ENCODE measurements at places on chromosomes 1 and 21.
A peak's percentile ranks its signal among the peaks of the same experiment; 100 is the strongest.

- DNase-seq: no peak
These were observed 12.8 kb upstream of the RBP7 start for GRCh38 chr1:9984253-9984652.

DNA sequence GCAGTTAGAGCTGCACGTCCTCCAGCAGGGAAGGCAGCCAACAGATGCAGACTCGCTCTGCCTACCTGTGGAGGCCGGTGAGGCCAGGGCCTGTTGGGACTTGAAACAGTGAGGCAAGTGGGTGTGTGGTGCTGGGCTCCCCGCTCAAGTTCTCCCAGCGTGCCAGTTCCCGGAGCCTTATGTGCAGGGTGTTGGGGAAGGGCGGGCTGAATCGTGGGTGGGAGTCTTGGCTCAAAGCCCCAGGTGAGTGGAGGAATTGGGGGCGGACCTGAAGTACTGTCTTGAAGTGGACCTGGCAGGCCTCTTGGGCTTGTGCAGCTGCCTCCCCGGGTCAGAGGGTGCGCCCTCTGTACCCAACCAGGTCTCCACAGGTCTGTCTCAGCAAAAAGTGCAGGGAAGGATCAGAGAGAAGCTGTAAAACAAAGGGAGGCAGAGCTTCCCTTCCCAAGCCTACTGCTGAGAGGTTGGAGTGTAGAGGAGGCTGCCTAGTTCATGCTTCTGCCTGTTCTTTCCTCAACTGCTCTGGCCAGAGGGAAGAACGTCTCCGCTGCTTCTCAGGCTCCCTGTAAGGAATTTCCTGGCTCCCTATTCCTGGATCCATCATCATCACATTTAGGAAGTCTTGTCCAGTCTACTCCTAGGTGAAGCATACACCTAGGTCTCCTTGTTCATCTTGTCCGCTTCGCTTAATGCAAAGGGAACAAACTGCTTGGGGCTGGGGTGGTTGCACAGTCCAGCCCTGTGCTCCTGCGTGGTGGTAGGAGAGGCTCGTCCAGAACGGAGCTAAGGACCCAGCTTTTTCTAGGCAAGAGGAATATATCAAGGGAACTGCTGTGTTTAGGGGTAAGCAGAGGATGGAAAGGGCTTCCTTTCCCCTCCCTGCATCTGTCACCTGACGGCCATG lies 14.9 kb downstream of the UTP11 start:
- peak; percentile 59 for DNase-seq

- peak; percentile 69 for DNase-seq
These were observed 87.3 kb upstream of the TLR5 start for GRCh38 chr1:223230161-223230881.

GRCh38 chr1:9181176-9181906 lies 52.4 kb upstream of the GPR157 start:
- peak; percentile 90 for DNase-seq

DNA sequence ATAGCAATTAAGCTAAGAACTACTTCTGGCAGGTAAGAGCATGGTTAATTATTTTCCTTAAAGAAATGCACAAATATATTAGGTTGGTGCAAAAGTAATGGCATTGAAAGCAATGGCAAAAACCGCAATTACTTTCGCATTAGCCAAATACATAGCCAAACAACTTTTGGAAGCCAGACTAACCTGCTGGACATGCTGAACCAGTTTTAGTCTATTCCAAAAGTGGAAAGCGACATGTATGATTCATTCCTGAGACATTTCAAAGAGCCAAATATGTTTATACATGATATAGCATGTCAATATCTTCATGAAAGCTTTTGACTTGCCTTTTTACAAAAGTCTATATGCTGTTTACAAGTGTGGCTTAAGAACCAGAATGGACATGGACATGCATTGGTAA lies 23.4 kb upstream of the DR1 start:
- DNase-seq: no peak

GRCh38 chr1:27727126-27727525 lies 1.4 kb downstream of the FAM76A start:
- no peak for DNase-seq

DNA sequence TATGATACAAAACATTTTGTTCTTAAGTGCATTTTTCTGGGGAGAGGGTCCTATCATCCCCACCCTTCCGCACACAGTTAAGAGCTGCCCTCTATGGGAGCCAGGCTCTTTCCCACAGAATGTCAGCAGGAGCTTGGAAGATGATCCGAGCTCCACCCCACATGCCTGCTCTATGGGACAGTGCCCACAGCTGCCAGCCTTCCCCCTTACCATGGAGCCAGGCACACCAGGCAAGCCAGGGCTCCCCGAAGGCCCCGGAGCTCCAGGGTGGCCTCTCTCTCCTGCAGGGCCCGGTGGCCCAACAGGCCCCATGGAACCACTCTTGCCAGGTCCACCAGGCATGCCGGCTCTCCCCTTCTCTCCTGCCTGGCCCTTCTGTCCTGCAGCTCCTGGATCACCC lies 10.4 kb upstream of the PEF1 start:
- DNase-seq: no peak

DNA sequence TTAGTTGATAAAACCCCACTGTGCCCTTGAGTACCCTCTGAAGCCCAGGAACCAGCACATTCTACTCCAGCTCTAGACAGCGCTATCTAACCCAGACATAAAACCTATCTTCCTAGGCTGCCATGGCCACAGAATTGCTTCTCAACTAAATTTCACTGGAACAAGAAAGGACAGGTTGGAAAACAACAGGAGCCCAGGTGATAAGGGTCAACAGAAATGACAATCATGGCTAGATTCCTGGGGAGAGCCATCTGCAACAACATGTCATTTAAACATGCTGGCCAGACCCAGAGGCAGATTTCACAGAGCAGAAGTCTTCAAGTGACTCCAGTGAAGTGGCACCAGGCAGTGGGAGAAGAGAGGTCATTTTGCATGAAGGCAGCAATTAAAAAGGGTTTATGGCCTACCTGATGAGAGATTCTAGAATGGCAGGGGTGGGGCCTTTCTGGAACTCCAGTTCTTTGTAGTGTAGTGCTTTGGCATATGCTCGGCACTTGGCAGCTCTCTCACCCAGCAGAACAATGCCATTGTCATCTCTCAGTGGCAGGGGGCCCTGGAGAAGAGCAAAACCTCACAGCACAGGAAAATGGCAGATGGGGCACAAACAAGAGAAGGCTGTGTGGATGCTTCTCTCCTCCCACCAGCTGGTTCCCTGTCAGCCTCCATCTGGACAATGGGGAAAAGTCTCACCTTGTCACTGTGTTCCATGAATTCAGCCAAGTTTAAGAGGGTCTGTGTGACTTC lies 9.9 kb downstream of the ANGPTL7 start:
- no peak for DNase-seq

DNA sequence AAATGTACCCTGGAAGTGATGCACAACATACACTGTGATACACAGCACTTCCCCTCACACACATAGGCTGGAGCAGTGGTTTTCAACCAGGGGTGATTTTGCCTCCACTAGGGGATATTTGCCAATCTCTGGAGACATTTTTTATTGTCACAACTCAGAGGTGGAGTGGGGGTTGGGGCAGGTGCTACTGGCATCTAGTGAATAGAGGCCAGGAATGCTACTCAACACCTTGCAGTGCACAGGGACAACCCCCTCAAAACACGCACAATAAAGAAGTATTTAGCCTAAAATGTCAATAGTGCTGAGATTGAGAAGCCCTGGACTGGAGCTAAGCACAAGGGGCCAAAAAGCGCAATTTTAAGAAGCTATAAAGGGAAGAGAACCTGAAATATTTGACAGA lies 54.1 kb downstream of the DNAJC6 start:
- no peak for DNase-seq

- no peak for DNase-seq
These were observed 456.6 kb downstream of the RPS6KC1 start for GRCh38 chr1:213507472-213508223.

GRCh38 chr1:220784751-220785150 lies 2.0 kb upstream of the MTARC1 start:
- DNase-seq: no peak

GRCh38 chr1:157005965-157006364 lies 39.6 kb downstream of the ARHGEF11 start:
- no peak for DNase-seq

GRCh38 chr1:16144325-16145029 lies 11.4 kb downstream of the EPHA2 start:
- DNase-seq: no peak

GRCh38 chr1:230702934-230703678 lies 10.8 kb downstream of the AGT start:
- no peak for DNase-seq

DNA sequence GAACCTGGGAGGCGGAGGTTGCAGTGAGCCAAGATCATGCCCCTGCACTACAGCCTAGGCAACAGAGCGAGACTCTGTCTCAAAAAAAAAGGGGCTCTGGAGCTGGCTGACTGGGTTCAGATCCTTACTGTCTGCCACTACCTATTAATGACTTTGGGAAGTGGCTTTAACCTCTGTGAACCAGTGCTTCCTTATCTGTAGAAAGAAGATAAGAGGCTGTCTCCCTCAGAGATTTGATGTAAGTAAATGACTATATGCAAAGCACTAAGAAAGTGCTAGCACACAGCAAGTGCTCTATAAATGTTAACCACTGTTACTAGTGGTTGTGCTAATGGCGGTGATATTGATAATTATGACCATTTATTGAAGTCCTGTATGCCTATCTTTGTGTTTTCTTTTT lies 94.6 kb downstream of the VPS13D start:
- DNase-seq: no peak

DNA sequence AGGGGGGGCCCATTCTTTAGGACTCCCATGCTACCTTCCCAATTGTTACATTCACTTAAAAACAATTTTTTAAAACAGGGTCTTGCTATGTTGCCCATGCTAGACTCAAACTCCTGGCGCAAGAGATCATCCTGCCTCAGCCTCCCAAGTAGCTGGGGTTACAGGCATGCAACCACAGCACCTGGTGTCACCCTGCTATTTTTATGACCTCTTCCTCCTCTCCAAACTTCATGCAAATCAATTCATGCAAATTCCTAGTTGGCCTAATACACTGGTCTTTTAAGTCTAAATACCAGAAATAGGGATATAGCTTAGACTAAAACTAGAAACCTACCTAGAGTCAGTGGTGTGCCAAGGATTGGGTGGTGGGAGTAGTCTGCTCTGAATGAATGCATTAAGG lies 30.1 kb downstream of the CDKN2C start:
- DNase-seq: no peak

DNA sequence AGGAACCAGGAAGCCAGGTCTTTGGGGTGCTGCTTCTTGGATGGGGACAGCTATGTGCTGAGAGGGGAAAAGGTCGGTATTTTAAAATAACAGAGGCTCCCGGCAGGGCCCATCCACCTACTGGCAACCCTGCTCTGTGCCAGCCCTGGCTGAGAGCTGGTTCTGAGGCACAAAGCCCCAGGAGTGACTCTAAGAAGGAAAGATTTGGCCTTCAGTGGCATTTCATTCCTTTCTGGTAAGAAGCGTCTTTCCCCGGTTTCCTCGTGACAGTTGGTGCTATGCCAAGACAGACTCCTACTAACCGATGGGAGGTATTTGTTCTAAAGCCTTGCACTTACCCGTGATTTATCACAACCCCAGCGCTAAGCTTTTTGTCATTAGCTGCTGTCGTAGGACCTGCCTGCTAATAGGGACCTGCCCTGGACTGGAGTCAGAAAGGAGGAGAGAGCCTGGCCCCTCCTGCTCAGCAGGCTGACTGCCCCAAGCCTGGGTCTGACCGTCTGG lies 123.1 kb upstream of the ADAR start:
- DNase-seq: no peak

GRCh38 chr1:244732851-244733450 lies 80.0 kb downstream of the DESI2 start:
- no peak for DNase-seq

DNA sequence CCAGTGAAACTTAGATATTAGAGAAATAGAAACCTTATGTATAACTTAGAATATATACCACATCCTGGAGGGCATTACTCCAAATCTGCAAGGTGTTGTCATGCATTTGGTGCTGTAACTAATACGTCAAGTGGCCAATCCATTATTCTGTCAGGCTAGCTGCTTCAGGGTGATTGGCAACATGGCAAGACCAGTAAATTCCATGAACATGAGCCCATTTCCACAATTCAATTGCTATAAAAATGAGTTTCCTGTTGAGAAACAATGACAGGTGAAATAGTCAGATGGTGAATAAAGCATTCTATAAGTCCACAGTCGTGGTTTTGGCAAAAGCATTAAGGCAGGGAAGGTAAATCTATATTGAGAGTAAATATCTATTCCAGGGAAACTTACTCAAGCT lies 566.0 kb downstream of the ADGRL2 start:
- DNase-seq: no peak

DNA sequence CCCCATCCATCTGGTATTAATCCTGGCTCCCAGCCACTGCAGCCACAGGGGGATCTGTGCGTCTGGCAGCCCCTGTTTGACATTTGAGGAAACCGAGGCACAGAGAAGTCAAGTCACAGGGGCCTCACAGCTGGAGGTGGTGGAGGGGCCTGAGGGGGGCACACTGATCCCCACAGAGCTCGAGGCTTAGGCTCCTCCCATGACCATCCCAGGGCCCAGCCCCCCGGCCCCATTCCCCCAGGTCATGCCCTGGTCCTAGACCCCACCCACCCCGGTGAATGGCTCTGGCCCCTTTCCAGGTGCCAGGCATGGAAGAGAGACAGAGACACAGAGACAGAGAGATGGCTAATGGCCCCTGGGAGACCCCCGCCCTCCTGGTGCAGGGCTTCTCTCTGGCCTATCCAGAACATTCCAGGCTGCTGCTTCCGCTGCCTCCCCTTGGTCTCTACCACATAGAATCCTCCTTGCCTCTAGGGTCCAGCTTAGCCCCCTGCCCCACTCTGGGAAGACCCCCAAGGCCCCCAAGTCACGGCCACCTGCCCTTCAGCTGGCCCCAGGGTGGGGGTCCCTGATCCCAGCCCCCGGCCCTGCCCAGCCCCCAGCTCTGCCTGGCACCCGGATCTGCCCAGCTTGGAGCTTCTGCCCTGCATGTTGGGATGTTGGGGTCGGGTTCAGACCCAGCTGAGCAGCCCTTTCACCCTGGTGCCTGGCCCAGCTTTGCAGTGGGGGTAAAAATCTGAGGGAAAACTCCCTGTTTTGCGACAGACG lies 29.2 kb upstream of the LRRC3 start:
- peak; percentile 57 for DNase-seq

DNA sequence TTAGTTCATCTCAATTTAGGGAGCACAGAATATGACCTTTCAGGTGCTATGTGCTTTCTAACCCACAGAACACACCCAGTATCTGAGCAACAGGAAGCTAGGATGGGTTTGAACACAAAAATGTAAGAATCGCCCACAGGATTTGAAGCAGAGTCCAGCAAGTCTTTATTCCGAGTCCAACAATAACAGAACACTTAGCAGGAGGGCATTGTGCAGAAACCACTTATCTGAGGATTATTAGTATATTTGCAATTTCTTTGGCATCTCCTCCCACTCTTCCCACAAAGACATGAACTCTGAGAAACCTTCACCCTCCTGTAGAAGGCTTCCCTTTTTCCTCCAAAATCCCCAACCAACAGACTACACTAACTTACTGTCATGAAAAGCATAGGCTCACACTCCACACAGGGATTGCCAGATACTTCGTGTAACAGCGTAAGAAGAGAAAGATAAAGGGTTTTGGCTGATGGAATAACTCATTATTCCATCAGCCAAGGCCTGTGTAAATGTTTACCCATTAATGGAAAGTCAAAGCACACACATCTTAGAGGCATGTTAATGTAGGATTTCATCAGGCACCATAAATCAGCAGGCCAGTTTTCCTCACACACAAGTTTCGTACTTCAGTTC lies 16.1 kb downstream of the SIPA1L2 start:
- no peak for DNase-seq

Measured in activated effector memory CD4-positive, alpha-beta T cell treated with anti-CD3 and anti-CD28 coated beads, Interleukin-2, amount 50 U/mL, for 16 hours (primary cell).